ENCODE measurements at places on chromosomes 5 and 9. TPM values are rescaled to one million over a fixed set of nuclear protein-coding genes. Genes with fewer than 3 reads are reported as not detected.
A peak's percentile ranks its signal among the peaks of the same experiment; 100 is the strongest.

DNA sequence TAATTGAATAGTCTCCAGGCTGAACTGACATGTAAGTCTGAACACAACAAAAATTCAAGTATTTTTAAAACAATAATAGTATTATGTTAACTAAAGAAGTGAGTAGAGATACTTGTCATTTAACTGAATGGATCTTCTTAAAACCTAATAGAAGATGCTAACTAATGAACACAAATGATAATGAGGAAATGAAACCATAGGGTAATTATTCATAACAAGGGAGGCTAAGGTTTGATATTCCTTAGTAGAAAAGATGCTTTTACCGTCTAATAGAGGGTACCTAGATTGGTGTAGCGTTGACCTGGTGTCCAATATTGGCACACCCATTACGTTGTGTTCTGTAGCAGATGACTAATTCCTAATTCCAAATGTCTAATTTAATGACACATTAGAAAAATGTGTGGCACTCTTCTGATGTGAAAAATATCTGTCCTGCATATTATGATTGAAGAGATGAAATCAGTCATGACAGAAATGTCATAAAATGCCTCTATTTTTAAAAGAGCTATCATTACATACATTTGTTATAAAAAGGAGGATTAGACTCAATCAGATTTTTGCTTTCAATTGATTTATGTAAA lies 14.9 kb upstream of the DAB2 start:
- H3K4me1 ChIP-seq, result peaks cover 16% of the 10 kb centered on the region
- H3K27me3 ChIP-seq, result no peaks in the 10 kb centered on the region
- DNase-seq, result no peak
- no peak overlapping the region for H3K27ac ChIP-seq
- no peaks in the 10 kb centered on the region for H3K36me3 ChIP-seq

DNA sequence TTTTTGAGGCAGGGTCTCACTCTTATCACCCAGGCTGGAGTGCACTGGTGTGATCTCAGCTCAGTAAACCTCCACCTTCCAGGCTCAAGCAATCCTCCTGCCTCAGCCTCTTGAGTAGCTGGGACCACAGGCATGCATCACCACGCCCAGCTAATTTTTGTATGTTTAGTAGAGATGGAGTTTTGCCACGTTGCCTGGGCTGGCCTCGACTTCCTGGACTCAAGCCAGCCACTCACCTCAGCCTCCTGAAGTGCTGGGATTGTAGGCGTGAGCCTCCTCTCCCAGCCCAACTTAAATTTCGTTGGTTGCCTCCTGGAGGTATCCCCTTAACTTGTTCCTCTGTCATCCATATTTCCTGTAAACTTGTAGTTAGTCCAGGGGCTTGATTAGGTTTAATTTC lies 47.2 kb downstream of the RAB24 start:
- H3K27me3 ChIP-seq, result no peaks in the 10 kb centered on the region
- no peaks in the 10 kb centered on the region for H3K4me1 ChIP-seq
- H3K36me3 ChIP-seq, result peaks cover 81% of the 10 kb centered on the region
- no peak overlapping the region for H3K27ac ChIP-seq
- DNase-seq, result no peak
- no peak overlapping the region for H3K4me3 ChIP-seq

GRCh38 chr5:41878173-41878572 lies 7.9 kb upstream of the OXCT1 start:
- H3K4me1 ChIP-seq, result no peaks in the 10 kb centered on the region
- no peaks in the 10 kb centered on the region for H3K27me3 ChIP-seq
- H3K27ac ChIP-seq, result no peak overlapping the region
- no peaks in the 10 kb centered on the region for H3K36me3 ChIP-seq
- H3K4me3 ChIP-seq, result no peak overlapping the region

GRCh38 chr9:127290561-127291065 lies 26.0 kb downstream of the GARNL3 start:
- peaks cover 21% of the 10 kb centered on the region for H3K27me3 ChIP-seq
- no peak for DNase-seq
- H3K27ac ChIP-seq, result no peak overlapping the region
- peaks cover 8% of the 10 kb centered on the region for H3K4me1 ChIP-seq
- no peaks in the 10 kb centered on the region for H3K36me3 ChIP-seq
- no peak overlapping the region for H3K4me3 ChIP-seq

DNA sequence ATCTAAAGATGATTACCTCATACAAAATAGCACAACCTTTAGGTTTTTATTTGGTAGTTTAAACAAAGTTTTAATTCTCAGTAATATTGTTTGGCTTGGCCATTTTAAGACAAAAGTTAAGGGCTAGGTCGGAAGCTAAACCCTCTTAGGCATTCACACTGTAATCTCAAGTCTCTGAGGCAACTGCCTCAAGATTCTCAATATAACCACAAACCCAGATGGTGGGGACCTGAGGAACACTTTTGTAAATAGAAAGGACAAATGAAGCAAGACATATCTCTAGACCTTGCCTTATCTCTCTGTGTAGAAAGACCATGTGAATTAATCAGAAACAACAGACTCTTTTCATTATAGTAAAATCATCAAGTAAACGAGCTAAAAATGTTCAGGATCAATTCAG lies 500.2 kb upstream of the CDH6 start:
- no peaks in the 10 kb centered on the region for H3K4me1 ChIP-seq
- no peak overlapping the region for H3K4me3 ChIP-seq
- no peak for DNase-seq
- H3K27ac ChIP-seq, result no peak overlapping the region
- H3K27me3 ChIP-seq, result no peaks in the 10 kb centered on the region
- no peaks in the 10 kb centered on the region for H3K36me3 ChIP-seq

GRCh38 chr5:111950660-111951059 lies 193.7 kb upstream of the NREP start:
- peaks cover 56% of the 10 kb centered on the region for H3K4me1 ChIP-seq
- H3K36me3 ChIP-seq, result no peaks in the 10 kb centered on the region
- H3K27ac ChIP-seq, result peak overlapping the region; percentile 96
- H3K4me3 ChIP-seq, result no peak overlapping the region
- H3K27me3 ChIP-seq, result no peaks in the 10 kb centered on the region
- DNase-seq, result no peak

- no peaks in the 10 kb centered on the region for H3K36me3 ChIP-seq
- no peak overlapping the region for H3K4me3 ChIP-seq
- no peak overlapping the region for H3K27ac ChIP-seq
- H3K27me3 ChIP-seq, result no peaks in the 10 kb centered on the region
Measured at GRCh38 chr9:112377087-112377486, 2.8 kb upstream of the HSDL2 start.

GRCh38 chr5:141507387-141508091 lies 18.7 kb downstream of the PCDHGC5 start:
- no peaks in the 10 kb centered on the region for H3K27me3 ChIP-seq
- H3K27ac ChIP-seq, result peak overlapping the region; percentile 87
- H3K36me3 ChIP-seq, result peaks cover 36% of the 10 kb centered on the region
- DNase-seq, result peak; percentile 96
- peak overlapping the region; percentile 62 for H3K4me3 ChIP-seq

GRCh38 chr9:132943651-132944293 lies 644 bp downstream of the TSC1 start:
- H3K4me1 ChIP-seq, result peaks cover 31% of the 10 kb centered on the region
- peak overlapping the region; percentile 99 for H3K4me3 ChIP-seq
- no peaks in the 10 kb centered on the region for H3K27me3 ChIP-seq
- H3K36me3 ChIP-seq, result no peaks in the 10 kb centered on the region

- H3K27me3 ChIP-seq, result no peaks in the 10 kb centered on the region
- no peak for DNase-seq
- peaks cover 40% of the 10 kb centered on the region for H3K4me1 ChIP-seq
- H3K36me3 ChIP-seq, result no peaks in the 10 kb centered on the region
- no peak overlapping the region for H3K27ac ChIP-seq
- H3K4me3 ChIP-seq, result no peak overlapping the region
Measured at GRCh38 chr5:169705322-169705721, 68.2 kb downstream of the DOCK2 start.

DNA sequence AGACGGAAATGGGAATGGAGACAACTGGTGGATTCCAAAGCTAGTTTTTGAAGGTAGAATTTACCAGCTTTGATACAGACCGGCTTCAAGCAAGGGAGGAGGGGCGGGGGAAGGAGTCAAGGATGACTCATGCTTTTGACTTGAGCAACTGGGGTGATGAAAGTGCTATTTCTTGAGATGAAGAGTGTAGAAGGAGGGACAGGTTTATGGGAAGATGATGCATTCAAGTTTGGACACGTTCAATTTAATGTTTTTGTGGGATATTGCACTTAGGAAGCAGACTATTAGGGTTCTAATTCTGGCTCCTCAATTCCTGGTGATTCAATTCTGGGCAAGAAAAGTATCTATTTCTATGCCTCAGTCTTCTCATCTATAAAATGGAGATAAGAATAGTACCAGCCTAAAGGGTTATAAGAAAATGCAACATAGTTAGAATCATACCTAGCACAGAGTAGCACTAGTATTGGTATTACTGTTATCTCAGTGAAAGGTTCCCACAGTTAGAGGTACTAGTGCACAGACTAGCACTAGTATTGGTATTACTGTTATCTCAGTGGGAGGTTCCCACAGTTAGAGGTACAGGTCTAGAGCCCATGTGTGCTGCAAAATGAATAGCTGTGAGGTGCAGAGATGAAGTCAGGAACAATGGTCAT lies 4.6 kb downstream of the NIPAL4 start:
- H3K27ac ChIP-seq, result no peak overlapping the region
- peaks cover 19% of the 10 kb centered on the region for H3K4me1 ChIP-seq
- peaks cover 10% of the 10 kb centered on the region for H3K27me3 ChIP-seq

- H3K36me3 ChIP-seq, result no peaks in the 10 kb centered on the region
- no peaks in the 10 kb centered on the region for H3K27me3 ChIP-seq
- H3K4me1 ChIP-seq, result no peaks in the 10 kb centered on the region
- H3K4me3 ChIP-seq, result no peak overlapping the region
- peak; percentile 25 for DNase-seq
- H3K27ac ChIP-seq, result no peak overlapping the region
Measured at GRCh38 chr9:101366038-101366756, 18.6 kb downstream of the BAAT start.

DNA sequence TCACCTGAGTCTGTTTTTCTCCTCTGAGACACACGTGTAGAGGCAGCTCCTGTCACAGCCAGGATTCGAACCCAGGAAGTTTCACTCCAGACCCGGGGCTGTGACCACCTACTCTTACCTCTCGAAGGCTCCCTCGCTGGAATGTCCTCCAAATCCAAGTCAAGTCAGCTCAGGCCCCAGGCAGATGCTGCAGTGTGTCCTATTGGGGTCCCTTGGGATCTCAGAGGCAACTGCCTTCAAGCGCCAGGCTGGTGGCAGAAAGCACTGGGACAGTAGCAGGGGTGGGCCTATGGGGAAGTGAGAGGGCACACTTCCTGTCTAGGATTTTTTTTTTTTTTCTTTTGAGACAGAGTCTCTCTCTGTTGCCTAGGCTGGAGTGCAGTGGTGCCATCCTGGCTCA lies 762 bp upstream of the ST6GALNAC4 start:
- H3K36me3 ChIP-seq, result peaks cover 4% of the 10 kb centered on the region
- H3K27me3 ChIP-seq, result no peaks in the 10 kb centered on the region
- no peak for DNase-seq

GRCh38 chr5:83740741-83741140 lies 20.1 kb upstream of the HAPLN1 start:
- no peak overlapping the region for H3K4me3 ChIP-seq
- DNase-seq, result no peak
- H3K27me3 ChIP-seq, result no peaks in the 10 kb centered on the region
- no peak overlapping the region for H3K27ac ChIP-seq
- no peaks in the 10 kb centered on the region for H3K36me3 ChIP-seq

- peaks cover 60% of the 10 kb centered on the region for H3K36me3 ChIP-seq
- no peaks in the 10 kb centered on the region for H3K27me3 ChIP-seq
- no peak overlapping the region for H3K27ac ChIP-seq
- DNase-seq, result no peak
- no peak overlapping the region for H3K4me3 ChIP-seq
Measured at GRCh38 chr5:43295202-43295601, 18.0 kb downstream of the HMGCS1 start.

DNA sequence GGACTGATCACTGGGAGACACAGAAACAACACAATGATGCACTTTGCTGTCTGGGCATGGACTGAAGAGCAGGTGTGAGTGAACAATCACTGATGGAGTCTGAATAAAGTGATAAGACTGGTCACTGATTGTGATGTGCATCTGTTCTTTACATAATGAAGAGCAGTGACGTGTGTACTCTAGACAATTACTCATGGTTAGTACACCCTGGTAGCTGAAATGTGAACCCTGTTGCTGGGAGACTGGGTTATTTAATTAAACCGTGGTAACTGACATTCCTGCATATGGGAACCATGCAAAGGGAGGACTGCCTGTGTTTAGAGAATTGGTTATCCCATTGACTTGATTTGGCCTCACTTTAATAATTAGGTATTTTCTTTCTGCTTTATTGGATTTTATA lies 202.9 kb downstream of the NR2F1-AS1 start:
- H3K36me3 ChIP-seq, result no peaks in the 10 kb centered on the region
- no peak overlapping the region for H3K4me3 ChIP-seq
- no peaks in the 10 kb centered on the region for H3K4me1 ChIP-seq
- DNase-seq, result no peak

- H3K36me3 ChIP-seq, result no peaks in the 10 kb centered on the region
- peaks cover 2% of the 10 kb centered on the region for H3K27me3 ChIP-seq
- H3K4me1 ChIP-seq, result peaks cover 10% of the 10 kb centered on the region
- no peak overlapping the region for H3K4me3 ChIP-seq
- peak overlapping the region; percentile 15 for H3K27ac ChIP-seq
Measured at GRCh38 chr9:113492343-113493202, 29.0 kb downstream of the RGS3 start.

- DNase-seq, result no peak
- H3K27ac ChIP-seq, result no peak overlapping the region
- H3K4me3 ChIP-seq, result no peak overlapping the region
- no peaks in the 10 kb centered on the region for H3K27me3 ChIP-seq
- no peaks in the 10 kb centered on the region for H3K4me1 ChIP-seq
- H3K36me3 ChIP-seq, result no peaks in the 10 kb centered on the region
Measured at GRCh38 chr5:110092955-110093785, 403.4 kb downstream of the MAN2A1 start.

SELENOP gene
- total RNA-seq, result 171 TPM

SMIM33 gene
- not detected for total RNA-seq

FCN1 gene
- not detected for total RNA-seq

CENPK gene
- 11.9 TPM for total RNA-seq

PLK2 gene
- 220 TPM for total RNA-seq

PPP2R2B gene
- under 0.01 TPM for total RNA-seq

ADAMTSL2 gene
- under 0.01 TPM for total RNA-seq

LIFR gene
- 39.8 TPM for total RNA-seq

ADAMTS16 gene
- 1.4 TPM for total RNA-seq

SEMA6A gene
- under 0.01 TPM for total RNA-seq

TIGD6 gene
- total RNA-seq, result 9.8 TPM

C1QTNF3 gene
- total RNA-seq, result 2.4 TPM

CXCL14 gene
- not detected for total RNA-seq

DCTN4 gene
- 66.2 TPM for total RNA-seq

BRINP1 gene
- total RNA-seq, result 23.3 TPM

TMEM252 gene
- not detected for total RNA-seq

ITGA2 gene
- 2.7 TPM for total RNA-seq

ST8SIA4 gene
- total RNA-seq, result 1.4 TPM

ANKRD34B gene
- not detected for total RNA-seq

DIPK1B gene
- total RNA-seq, result not detected

ADAM19 gene
- 12.1 TPM for total RNA-seq

TBC1D13 gene
- total RNA-seq, result 18.6 TPM

ANKRD55 gene
- total RNA-seq, result not detected

IFNK gene
- total RNA-seq, result not detected

FOXD4L6 gene
- total RNA-seq, result under 0.01 TPM

F12 gene
- not detected for total RNA-seq
